HCT116 (cell line): ENCODE measurements at places on chromosomes 3 and 15.

DNA sequence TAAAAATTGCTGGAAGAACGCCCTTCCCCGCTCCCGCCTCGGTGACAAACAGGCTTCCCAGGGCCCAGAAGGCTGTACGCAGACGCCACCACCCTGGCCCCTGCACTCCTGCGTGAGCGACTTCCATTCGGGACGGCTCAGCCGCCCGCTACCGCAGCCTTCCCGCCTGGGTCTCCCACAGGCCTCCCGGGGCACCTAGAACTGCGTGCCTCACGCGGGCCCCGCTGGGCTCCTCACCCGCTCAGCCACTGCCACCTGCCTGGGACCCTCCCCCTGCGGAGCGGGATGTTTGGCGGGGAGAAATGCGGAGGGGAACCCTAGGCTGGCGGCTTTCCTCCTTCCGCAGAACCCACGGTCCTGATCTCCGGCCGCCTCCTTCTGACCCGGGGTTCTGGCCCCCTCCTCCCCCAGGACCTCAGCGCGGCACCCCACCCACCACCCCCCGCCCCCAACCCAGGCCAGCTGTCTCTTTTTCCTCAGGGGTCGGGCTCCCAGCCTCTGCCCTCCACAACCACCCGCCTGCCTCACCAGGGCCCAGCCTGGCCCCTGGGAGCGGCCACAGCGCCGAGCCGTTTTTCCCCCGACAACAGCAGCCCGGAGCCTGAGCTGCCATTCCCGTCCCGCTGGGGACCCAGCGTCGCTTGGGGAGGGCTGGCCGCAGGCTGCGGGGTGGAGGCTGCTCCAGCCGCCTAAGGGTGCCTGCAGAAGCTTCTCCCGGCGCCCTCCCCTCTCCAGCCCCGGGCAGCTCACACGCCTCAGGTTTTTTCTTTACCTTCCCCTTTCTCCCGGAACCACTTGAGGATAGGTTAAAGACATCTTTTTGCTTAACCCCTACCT is 27.6 kb upstream of the RAB7A start:
- peak overlapping the region; percentile 71 for H3K27ac ChIP-seq
- H3K4me3 ChIP-seq: peak overlapping the region; percentile 60
- H3K36me3 ChIP-seq: no peaks in the 10 kb centered on the region
- H3K4me1 ChIP-seq: no peaks in the 10 kb centered on the region
- no peaks in the 10 kb centered on the region for H3K27me3 ChIP-seq

DNA sequence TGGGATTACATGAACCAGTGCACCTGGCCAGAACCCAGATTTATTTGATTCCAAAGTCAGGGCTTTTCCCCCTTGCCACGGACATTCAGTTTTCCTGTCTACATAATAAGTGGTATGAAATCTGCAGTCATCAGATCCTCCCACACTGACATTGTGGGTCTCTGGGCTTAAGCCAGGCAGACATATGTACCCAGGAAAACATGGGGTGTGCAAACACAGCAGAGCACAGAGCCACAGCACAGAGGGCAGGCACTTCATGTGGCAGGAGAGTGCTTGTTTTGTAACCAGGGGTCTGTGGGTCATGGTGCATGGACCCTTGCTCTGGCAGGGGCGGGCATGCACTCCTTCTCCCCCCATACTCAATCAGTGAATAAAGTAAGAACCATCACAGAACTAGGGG is 6.1 kb upstream of the ABTB1 start:
- H3K4me3 ChIP-seq: no peak overlapping the region
- no peaks in the 10 kb centered on the region for H3K36me3 ChIP-seq
- peaks cover 4% of the 10 kb centered on the region; the same call in 1 of the 2 replicates for H3K4me1 ChIP-seq
- no peak for DNase-seq

GRCh38 chr3:170717410-170718402 is 131.8 kb upstream of the SLC7A14 start:
- no peak for DNase-seq
- H3K4me1 ChIP-seq: no peaks in the 10 kb centered on the region
- H3K36me3 ChIP-seq: no peaks in the 10 kb centered on the region
- no peaks in the 10 kb centered on the region for H3K27me3 ChIP-seq
- H3K4me3 ChIP-seq: no peak overlapping the region

DNA sequence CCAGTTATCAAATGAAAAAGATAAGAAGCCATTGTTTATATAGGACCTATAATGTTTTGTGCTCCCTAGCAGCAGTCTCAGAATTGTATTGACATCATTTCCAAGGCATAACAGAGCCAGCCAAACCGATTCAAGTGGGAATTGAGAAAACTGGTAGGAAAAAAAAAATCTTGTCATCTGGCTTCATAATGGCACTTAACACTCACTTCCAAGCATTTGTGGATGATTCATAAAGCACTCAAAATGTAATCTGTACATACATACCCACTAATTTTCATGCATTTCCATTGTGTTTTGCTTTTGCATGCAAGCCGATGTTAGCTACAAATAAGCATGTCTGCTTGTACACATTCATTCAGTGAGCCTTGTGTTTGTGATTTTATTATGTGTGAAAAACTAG is 18.6 kb upstream of the TRPC1 start:
- no peak for DNase-seq
- no peaks in the 10 kb centered on the region for H3K36me3 ChIP-seq
- H3K27me3 ChIP-seq: no peaks in the 10 kb centered on the region
- H3K4me3 ChIP-seq: no peak overlapping the region
- H3K27ac ChIP-seq: no peak overlapping the region

DNA sequence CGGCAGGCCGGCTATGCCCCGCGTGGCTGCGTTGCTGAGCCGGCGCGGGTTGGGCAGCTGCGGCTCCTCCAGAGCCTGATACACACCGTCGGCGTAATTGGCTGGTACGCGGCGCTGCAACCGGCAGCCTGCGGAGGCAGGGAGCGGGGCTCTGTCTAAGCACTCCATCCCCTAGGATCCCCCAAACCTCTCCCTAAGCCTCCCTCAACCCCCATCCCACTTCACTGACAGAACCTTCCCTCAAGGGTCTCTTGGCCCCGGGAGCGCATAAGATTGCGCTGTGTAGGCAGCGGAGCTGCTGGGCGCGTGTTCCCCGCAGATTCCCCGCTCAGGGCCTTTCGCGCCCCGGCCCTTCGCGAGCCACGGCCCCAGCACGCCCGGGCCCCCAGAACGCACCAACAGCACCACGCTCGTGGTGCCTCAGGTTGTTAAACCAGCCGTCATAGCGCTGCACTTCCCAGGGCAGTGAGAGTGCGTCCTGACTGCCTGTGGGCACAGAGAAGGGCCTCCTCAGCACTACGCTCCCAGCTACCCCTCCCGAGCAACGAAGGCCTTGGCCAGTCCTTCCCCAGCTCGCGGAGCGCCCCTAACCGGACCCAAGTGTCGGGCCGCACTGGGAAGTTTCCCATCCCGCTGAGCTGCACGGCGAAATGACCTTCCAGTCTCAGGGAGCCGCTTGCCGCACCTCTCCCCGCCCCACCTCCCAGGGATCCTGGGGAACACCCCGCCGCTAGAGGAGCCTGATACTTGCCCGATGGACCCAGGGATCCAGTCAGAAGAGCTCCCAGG is 1.2 kb downstream of the DUOX2 start:
- H3K36me3 ChIP-seq: no peaks in the 10 kb centered on the region
- H3K27ac ChIP-seq: no peak overlapping the region
- no peaks in the 10 kb centered on the region for H3K27me3 ChIP-seq
- no peaks in the 10 kb centered on the region for H3K4me1 ChIP-seq
- no peak overlapping the region for H3K4me3 ChIP-seq

- H3K27ac ChIP-seq: no peak overlapping the region
- H3K4me1 ChIP-seq: no peaks in the 10 kb centered on the region
- H3K27me3 ChIP-seq: no peaks in the 10 kb centered on the region
- no peaks in the 10 kb centered on the region for H3K36me3 ChIP-seq
- no peak overlapping the region for H3K4me3 ChIP-seq
These were observed 48.5 kb upstream of the UBE3A start for GRCh38 chr15:25487226-25487884.

DNA sequence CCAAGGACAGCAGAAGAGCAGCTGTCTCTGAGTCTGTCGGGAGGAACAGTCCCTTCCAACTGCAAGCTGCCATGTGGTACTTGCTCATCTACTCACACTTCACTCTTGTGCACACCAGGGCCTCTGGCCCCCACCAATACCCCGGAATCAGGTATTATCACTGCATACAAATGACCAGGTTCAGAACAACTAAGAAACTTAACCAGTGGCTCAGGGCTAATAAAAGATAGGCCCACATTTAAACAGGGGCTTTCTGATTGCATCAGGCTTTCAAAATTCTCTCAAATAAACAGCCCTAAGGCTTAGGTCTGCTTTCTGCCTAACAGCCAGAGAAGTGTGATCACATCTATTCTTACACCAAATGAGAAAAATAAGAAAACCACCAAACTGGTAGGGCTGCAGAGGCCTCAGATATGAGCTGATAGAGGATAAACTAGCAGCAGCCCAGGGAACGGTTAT is 20.7 kb downstream of the CCDC12 start:
- DNase-seq: no peak
- no peaks in the 10 kb centered on the region for H3K27me3 ChIP-seq
- H3K36me3 ChIP-seq: no peaks in the 10 kb centered on the region; the same call in 1 of the 2 replicates
- no peak overlapping the region for H3K4me3 ChIP-seq
- H3K27ac ChIP-seq: no peak overlapping the region
- peaks cover 4% of the 10 kb centered on the region for H3K4me1 ChIP-seq

DNA sequence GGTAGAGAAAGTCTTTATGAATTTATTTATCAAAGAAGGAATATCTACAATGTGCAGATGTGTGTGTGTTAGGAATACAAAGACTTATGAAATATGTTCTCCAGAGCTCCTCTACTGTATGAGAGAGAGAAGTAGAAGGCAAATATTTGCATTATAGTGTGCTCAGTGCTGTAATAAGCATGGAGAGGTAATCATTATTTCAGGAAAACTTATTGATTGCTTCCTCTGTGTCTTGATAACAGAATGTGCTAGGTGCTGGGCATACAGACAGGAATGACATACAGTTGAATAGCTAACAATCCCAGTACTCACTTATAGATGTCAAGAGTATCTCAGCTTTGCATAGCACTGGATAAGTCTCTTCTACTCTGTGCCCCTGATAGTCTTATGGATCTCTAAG is 30.2 kb downstream of the ATG7 start:
- no peaks in the 10 kb centered on the region for H3K27me3 ChIP-seq
- DNase-seq: no peak
- H3K36me3 ChIP-seq: peaks cover 16% of the 10 kb centered on the region
- H3K4me1 ChIP-seq: no peaks in the 10 kb centered on the region
- H3K4me3 ChIP-seq: no peak overlapping the region

- H3K27me3 ChIP-seq: no peaks in the 10 kb centered on the region
- no peak overlapping the region for H3K27ac ChIP-seq
- H3K4me3 ChIP-seq: no peak overlapping the region
- DNase-seq: no peak
- H3K36me3 ChIP-seq: no peaks in the 10 kb centered on the region
These were observed 305.3 kb downstream of the SATB1 start for GRCh38 chr3:18119866-18120265.

DNA sequence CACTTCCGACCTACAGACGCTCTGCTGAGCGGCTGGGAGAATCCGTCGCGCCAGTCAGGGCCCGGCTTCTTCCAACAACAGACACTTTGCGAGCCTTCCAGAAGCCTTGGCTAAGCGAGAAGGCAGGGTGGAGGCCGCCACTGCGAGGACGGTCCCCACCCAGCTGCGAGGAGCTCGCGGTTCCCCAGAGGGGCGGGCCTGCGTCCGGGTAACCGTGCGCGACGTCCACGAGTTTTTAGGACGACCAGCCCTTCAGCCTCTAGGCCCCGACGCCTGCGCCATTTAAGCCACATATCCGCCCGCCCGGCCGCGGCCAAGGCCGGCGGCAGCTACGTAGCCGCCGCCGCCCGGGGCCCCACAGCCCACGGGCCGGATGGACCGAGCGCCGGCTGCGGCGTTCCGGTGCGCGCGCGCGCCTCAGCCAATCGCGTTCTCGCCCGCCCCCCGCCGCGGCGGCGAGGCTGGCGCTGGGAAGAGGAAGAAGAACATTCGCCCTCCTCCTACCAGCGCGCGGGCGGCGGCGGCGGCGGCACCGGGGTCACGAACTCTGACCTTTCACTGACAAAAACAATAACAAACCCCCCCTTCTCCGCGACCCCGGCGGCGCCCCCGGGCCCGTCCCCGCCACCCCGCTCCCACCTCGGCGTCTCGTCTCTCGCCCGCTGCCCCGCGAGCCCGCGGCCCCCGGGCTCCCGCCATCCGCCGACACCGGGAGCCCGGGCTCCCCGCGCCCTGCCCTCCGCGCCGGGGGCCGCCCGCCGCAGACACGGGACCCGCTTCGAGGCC is at the start of gene NR2C2:
TSS of gene NR2C2 (plus strand) at position 484 of the 786 bp plus-strand sequence. CDS start 56,332 bp downstream, outside the sequence.
- peak; percentile 32 for DNase-seq
- peaks cover 15% of the 10 kb centered on the region for H3K4me1 ChIP-seq
- H3K27me3 ChIP-seq: no peaks in the 10 kb centered on the region
- peak within 1 kb of the TSS; percentile 96 for H3K27ac ChIP-seq

- H3K36me3 ChIP-seq: no peaks in the 10 kb centered on the region
- H3K27me3 ChIP-seq: no peaks in the 10 kb centered on the region
- no peaks in the 10 kb centered on the region for H3K4me1 ChIP-seq
These were observed 10.6 kb downstream of the MAP1A start for GRCh38 chr15:43527802-43528541.

GRCh38 chr3:165439765-165440164 is 243.6 kb upstream of the SLITRK3 start:
- no peaks in the 10 kb centered on the region for H3K4me1 ChIP-seq
- H3K27me3 ChIP-seq: no peaks in the 10 kb centered on the region
- no peaks in the 10 kb centered on the region for H3K36me3 ChIP-seq
- no peak overlapping the region for H3K27ac ChIP-seq
- H3K4me3 ChIP-seq: no peak overlapping the region

GRCh38 chr15:57306944-57307411 is 69.3 kb upstream of the CGNL1 start:
- H3K4me3 ChIP-seq: no peak overlapping the region
- H3K27me3 ChIP-seq: no peaks in the 10 kb centered on the region
- no peaks in the 10 kb centered on the region for H3K4me1 ChIP-seq
- H3K36me3 ChIP-seq: no peaks in the 10 kb centered on the region
- DNase-seq: no peak

GRCh38 chr3:95506174-95506573 is 1308.2 kb upstream of the EPHA6 start:
- no peak for DNase-seq
- no peaks in the 10 kb centered on the region; the same call in 1 of the 2 replicates for H3K36me3 ChIP-seq
- no peak overlapping the region for H3K27ac ChIP-seq
- H3K4me1 ChIP-seq: no peaks in the 10 kb centered on the region
- H3K4me3 ChIP-seq: no peak overlapping the region
- no peaks in the 10 kb centered on the region for H3K27me3 ChIP-seq

- no peaks in the 10 kb centered on the region for H3K4me1 ChIP-seq
- no peaks in the 10 kb centered on the region for H3K36me3 ChIP-seq
- H3K4me3 ChIP-seq: no peak overlapping the region
- H3K27ac ChIP-seq: no peak overlapping the region
These were observed 507.0 kb upstream of the TPRG1 start for GRCh38 chr3:188664795-188665194.

DNA sequence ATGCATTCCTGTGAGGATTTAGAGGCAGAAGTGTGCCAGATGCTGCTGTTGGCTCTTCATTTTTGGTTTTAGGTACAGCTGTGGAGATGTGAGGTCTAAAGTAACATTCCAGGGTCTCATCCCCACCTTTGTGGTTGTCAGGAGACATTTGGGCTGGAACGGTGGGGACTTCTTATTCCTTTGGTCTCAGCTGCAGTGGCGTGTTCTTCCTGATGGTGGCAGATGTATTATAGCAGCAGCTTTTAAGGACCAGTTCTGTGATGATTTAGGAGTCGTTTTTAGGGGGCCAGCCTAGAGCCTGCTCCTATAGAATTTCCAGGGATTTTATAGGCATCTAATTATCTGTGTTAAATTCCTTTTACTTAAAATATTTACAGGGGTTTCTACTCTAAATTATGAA is 221.0 kb upstream of the EOMES start:
- DNase-seq: peak; percentile 29
- H3K4me3 ChIP-seq: no peak overlapping the region
- no peak overlapping the region for H3K27ac ChIP-seq
- H3K36me3 ChIP-seq: no peaks in the 10 kb centered on the region
- H3K4me1 ChIP-seq: peaks cover 13% of the 10 kb centered on the region
